Stromal cell of bone marrow (primary cell): ENCODE measurements at places on chromosomes 7 and 10.
A peak's percentile ranks its signal among the peaks of the same experiment; 100 is the strongest.

DNA sequence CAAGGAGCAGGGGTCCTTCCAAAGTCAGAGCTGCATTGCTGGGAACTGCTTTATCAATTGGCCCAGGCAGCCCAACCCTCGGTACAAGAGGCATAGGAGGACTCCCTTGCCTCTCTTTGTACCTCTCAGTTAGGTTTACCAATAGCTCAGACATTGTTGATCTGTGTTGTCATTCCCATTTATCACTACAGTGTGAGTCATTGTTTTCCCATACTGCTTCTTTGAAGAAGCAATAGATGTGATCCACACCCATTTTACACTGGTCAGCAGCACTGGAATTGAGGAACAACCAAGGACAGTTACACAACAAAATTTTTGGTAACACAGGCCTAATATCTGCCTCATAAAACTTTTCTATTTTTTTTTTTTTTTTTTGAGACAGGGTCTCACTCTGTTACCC lies 307.2 kb downstream of the SNX13 start:
- peak; percentile 57 for DNase-seq

- DNase-seq, result no peak
These were observed 28.7 kb downstream of the CFAP46 start for GRCh38 chr10:132913559-132914115.

DNA sequence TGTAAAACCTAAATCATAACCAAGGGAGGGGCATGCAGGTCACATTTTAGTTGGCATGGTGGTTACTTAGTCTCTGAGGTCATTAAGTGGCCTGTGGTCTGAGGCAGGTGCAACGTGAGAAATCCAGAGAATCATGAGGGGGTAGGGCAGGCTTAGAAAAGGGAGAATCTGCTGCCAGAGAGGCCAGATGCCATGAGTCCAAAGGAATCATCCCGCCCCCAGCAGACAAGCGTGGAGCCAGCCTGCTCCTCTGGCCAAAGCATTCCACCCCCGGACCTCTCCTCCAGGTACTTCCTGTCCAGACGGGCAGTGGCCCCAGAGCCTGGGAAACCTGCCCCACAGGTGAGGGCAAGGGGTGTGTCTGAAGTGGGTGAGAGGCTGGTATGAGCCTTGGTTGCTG lies 196.4 kb upstream of the ZNF32 start:
- no peak for DNase-seq

GRCh38 chr10:133403359-133403758 lies 9.4 kb downstream of the MTG1 start:
- no peak for DNase-seq

DNA sequence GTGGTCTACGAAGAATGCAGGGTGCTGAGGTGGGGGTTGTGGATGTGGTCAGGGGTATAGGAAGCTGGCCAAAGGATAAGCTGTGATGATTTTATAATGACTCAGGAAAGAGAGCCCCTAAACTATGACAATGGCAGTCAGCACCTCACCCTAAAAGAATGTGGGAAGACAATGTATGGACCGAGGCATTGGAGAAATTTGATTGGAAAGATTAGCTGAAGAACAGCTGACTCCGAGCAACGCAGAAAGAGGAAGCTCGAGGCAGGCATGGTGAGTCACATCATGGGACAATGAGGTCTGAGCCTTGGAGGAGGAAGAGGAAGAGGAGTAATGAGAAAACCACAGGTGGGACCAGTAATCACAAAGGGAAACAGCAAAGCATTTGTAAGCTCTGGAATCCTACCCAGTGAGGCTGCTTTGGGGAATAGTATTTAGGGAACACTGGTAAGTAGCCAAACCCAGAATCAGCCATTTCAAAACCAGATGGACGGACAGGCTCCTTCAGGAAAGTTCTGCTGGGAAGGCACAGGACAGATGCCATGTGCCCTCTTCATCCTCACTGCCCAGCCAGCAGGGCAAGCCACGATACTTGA lies 295.4 kb downstream of the PRPF18 start:
- DNase-seq, result peak; percentile 80

DNA sequence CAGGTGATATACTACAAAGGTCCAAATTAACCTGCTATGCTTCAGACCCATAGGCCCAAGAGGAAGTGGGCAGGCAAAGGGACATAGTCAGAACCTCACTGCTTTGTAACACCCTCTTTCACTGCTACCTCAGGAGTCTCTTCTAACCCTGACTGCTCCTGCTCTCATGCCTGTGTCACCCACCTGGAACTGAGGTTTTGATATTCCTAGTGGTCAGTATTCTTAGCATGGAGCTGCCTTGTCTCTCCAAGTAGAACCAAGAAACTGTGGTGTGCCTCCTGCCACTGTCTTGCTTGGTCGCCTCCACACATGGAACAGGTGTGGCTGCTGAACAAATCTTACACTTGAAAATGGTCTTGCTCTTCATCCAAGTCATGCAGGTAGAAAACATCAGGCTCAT lies 677.5 kb downstream of the XPNPEP1 start:
- no peak for DNase-seq

- no peak for DNase-seq
These were observed 37.6 kb downstream of the ANK3 start for GRCh38 chr10:60352105-60352504.

- DNase-seq, result no peak
These were observed 38.5 kb downstream of the SDHAF3 start for GRCh38 chr7:97155897-97156418.

- DNase-seq, result no peak
These were observed 81.1 kb downstream of the GNAI1 start for GRCh38 chr7:80215734-80216133.

DNA sequence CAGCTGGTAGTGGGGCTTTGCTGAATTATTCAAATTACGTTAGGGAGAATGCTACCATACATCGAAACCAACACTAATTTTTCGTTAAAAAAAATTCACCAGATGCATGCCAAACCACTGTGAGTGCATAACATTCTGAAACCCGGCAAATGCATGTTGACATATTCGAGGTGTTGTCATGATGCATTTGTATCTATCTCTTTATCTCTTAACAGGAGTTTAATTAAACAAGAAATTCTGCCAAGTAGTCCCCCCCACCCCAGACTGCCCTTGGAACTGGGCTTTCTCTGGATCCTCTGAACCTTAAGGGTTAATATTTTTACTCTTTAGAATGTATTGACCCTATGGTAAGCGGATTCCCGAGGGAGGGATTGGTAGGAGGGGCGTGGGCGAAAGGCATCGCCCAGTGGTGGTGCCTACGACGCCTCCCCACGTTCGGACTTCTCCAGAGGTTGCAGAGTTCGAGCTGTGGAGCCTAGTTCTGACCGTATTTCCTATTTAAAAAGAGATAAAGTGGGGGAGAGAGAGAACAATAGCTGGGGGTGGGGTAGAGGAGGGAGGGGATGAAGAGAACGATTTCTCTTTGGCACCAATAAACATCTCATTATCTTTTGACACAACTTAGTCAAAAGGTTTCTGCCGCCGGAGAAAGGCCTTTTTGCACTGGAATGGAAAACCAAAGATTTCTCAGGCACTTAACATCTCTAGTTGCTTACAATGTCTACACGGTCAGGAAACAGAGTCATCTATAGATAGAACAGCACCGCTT lies 7.2 kb downstream of the DLX6 start:
- DNase-seq, result no peak

GRCh38 chr10:63219749-63220148 lies 86.6 kb downstream of the NRBF2 start:
- no peak for DNase-seq

DNA sequence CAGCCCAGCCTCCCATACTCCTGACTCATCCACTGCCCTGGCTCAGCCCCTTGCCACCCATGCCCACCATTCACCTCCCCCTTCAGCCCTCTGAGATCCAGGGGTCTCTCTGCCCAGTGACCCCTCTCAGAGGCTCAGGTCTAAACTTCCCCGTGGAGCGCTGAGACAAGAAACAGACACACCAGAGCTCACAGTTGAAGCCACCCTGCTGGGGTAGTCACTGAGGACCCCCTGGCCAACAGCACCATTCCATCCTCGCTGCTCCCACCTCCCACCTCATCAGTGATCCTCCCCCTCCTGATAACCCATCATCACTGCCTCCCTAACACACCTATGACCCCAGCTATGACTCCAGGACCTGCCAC lies 100.7 kb downstream of the GRID1 start:
- no peak for DNase-seq

DNA sequence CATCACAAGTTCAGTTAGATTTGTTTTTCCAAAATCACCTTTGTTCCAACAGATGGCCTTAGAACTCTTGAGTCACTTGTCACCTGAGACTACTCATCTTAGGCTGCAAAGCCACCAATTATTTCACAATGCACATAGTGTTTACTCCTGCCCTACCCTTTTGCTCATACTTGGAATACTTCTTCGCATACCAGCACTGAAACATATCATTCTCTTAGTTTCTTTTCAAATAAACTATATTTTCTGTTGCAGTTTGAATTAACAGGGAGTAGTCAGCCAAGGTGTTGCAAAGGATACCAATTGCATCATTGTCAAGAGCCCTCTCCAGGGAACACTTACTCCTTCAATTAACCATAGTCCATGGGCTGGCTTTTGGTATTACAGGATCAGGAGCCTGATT lies 71.0 kb downstream of the CASD1 start:
- no peak for DNase-seq

GRCh38 chr7:17506095-17506494 lies 207.6 kb downstream of the AHR start:
- no peak for DNase-seq

DNA sequence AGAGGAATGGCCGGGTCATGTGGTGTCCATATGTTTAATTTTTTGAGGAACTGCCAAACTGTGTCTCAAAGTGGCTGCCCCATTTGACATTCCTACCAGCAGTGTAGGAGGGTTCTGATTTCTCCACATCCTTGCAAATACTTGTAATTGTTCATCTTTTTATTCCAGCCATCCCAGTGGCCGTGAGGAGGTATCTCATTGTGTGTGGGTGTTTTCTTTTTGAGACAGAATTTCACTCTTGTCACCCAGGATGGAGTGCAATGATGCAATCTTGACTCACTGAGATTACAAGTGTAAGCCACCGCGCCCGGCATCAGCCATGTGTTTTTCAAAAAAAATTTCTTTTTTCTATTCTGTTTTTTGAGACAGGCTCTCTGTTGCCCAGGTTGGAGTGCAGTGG lies 38.7 kb upstream of the DLG5 start:
- DNase-seq, result no peak

- peak; percentile 34 for DNase-seq
These were observed 84.1 kb upstream of the LRRC18 start for GRCh38 chr10:49023752-49024151.

DNA sequence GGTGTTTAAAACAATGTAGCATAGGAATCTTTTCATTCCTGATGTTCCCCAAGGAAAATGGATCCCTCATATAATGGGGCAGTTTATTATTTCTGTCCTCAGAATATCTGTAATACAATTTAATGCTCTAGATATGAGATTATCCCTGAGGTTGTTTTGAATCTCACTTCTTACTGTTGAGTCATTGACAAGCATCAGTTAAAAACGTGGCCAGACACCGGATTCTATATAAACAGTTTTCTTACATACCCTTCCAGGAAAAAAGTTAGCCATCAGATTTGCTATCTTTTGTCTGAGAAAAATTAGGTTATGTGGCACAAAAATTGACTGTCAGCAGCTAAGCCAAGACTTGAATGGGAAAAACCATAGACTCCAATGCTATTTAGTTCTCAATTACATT lies 539.8 kb upstream of the CELF2 start:
- DNase-seq, result no peak

- no peak for DNase-seq
These were observed 188.3 kb upstream of the STK17A start for GRCh38 chr7:43394441-43395130.

DNA sequence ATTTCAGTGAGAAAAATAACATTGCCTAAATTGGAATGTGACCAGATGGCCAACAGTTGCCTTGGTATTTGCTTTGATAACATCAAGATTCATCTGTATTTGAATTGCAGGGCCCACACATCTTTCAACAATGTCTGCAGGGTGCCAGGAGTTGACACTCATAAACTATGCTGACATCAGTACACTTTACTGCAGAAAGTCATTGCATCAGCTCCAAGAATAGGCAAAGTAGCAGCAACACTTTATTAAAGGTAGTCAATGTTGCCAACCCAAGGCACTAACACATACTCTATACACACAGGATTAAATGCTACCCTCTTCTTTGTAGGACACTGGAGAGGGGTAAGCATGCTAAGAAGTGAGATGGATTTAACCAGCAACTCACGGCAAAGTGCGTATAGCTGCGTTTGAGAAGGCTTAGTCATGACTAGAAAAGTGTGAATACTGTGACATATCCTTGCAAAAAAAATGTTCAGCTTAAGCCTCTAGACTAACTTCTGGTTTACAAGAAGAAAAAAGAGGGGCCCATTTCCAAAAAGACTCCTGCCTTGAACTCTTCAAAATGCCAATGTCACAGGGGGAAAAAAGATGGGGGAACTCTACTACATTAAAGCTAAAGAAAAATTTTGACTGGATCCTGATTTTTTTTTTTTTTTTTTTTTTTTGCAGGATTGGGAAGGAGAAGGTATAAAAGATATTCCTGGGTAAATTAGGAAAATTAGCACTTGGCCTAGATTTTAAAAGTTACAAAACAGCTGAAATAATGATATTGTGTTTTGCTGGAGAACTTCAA lies 2.2 kb downstream of the BBIP1 start:
- peak; percentile 48 for DNase-seq

GRCh38 chr7:158247758-158248487 lies 339.7 kb downstream of the PTPRN2 start:
- DNase-seq, result no peak
